Cerebellar cortex (tissue), 1 donor: ENCODE measurements at places on chromosomes 4 and X.
A peak's percentile ranks its signal among the peaks of the same experiment; 100 is the strongest.

- no peak for DNase-seq
Observed at GRCh38 chr4:75686346-75686745, 13.1 kb upstream of the G3BP2 start.

- DNase-seq, result no peak
Observed at GRCh38 chrX:134019567-134020206, 34.3 kb upstream of the GPC3 start.

- DNase-seq, result peak; percentile 4
Observed at GRCh38 chrX:91435395-91435794, 756 bp downstream of the PABPC5 start.

DNA sequence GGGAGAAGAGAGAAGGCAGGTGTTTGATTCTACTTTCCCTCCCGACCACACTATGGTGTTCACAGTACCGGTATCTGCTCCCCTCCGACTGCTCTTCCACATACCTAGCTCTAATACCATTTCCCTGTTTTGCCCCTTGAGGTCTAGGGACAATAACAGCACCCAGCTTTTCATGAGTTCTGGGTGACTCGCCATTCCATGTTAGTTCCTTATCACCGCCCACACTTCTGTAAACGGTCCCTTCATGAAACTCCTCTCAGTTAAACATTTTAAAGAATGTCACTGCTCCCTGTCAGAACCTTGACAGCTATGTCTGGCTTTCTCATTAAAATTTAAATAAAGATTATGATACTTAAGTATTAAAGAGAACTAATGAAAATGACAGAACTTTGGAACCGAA, 136.7 kb downstream of the ADAMTS3 start:
- no peak for DNase-seq

- DNase-seq, result no peak
Observed at GRCh38 chr4:54056360-54056759, 8.0 kb downstream of the CHIC2 start.

- no peak for DNase-seq
Observed at GRCh38 chr4:139802488-139802887, 136.9 kb downstream of the MGST2 start.

- no peak for DNase-seq
Observed at GRCh38 chr4:28479666-28480065, 1619.0 kb downstream of the STIM2 start.

GRCh38 chr4:101174679-101175345, 172.5 kb downstream of the PPP3CA start:
- no peak for DNase-seq

- DNase-seq, result no peak
Observed at GRCh38 chr4:38514465-38515146, 149.4 kb upstream of the KLF3 start.
